ENCODE measurements at places on chromosomes 7 and 10. TPM values are rescaled to one million over a fixed set of nuclear protein-coding genes. Genes with fewer than 3 reads are reported as not detected.

- peaks cover 10% of the 10 kb centered on the region for H3K27me3 ChIP-seq
- H3K27ac ChIP-seq = no peak overlapping the region
- H3K4me3 ChIP-seq = no peak overlapping the region
Observed at GRCh38 chr7:4871930-4872675, 10.3 kb upstream of the PAPOLB start.

AOAH gene
- 12.3 TPM for total RNA-seq

RAPGEF5 gene
- 0.59 TPM for total RNA-seq

HTR7 gene
- not detected for total RNA-seq

- H3K27me3 ChIP-seq = no peaks in the 10 kb centered on the region
- no peak for DNase-seq
- H3K4me1 ChIP-seq = peaks cover 13% of the 10 kb centered on the region
- H3K27ac ChIP-seq = no peak overlapping the region
- H3K36me3 ChIP-seq = peaks cover 33% of the 10 kb centered on the region
Observed at GRCh38 chr10:89745903-89746302, 44.5 kb downstream of the KIF20B start.

- no peak for DNase-seq
- H3K4me1 ChIP-seq = no peaks in the 10 kb centered on the region
- no peak overlapping the region for H3K4me3 ChIP-seq
- no peak overlapping the region for H3K27ac ChIP-seq
Observed at GRCh38 chr10:59098831-59099452, 77.5 kb upstream of the PHYHIPL start.

NKX2-3 gene
- total RNA-seq = not detected

ABCB8 gene
- 56.9 TPM for total RNA-seq

GRCh38 chr7:120164-120991 is 72.0 kb upstream of the FAM20C start:
- H3K4me3 ChIP-seq = no peak overlapping the region
- H3K36me3 ChIP-seq = no peaks in the 10 kb centered on the region
- DNase-seq = no peak
- no peak overlapping the region for H3K27ac ChIP-seq
- no peaks in the 10 kb centered on the region for H3K4me1 ChIP-seq

- DNase-seq = no peak
- no peak overlapping the region for H3K4me3 ChIP-seq
- H3K27ac ChIP-seq = no peak overlapping the region
- peaks cover 15% of the 10 kb centered on the region for H3K27me3 ChIP-seq
Observed at GRCh38 chr7:30170476-30171205, 35.9 kb downstream of the MTURN start.

CXCL12 gene
- total RNA-seq = not detected

NOD1 gene
- total RNA-seq = 13.1 TPM

DNA sequence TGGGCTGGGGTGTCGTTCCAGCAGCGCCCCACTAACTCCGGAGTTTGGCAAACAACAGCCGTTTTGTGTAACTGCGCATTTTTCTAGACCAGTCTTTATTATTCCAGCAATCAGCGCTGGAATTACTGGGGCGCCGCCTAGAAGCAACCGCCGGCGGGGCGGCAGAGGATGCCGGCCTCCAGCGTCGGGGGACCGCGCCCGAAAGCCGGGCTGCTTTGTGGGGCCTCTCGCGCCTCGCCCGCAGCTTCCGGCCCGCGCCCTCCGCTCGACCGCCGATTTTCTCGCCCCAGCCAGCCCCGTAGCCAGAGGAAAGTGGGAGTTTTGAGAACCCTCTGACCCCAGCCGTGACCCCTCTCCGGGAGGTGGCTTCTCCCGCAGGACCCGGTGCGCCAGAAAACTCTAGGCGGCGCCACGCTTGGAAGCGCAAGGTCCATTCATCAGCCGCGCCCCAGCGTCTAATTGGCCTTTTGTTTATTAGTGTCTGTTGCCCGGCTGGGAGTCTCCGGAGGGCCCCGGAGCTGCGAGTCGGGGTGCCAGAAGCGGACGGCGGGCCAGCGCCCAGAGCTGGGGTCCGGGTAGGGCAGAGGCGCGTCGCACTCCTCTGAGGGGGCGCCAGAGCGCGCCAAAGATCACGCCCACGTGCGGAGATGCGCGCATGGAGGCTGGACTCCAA is 10.7 kb downstream of the EMX2 start:
- no peak for DNase-seq
- H3K27me3 ChIP-seq = peaks cover 70% of the 10 kb centered on the region
- H3K4me1 ChIP-seq = peaks cover 9% of the 10 kb centered on the region
- no peak overlapping the region for H3K4me3 ChIP-seq
- H3K36me3 ChIP-seq = peaks cover 2% of the 10 kb centered on the region

DNA sequence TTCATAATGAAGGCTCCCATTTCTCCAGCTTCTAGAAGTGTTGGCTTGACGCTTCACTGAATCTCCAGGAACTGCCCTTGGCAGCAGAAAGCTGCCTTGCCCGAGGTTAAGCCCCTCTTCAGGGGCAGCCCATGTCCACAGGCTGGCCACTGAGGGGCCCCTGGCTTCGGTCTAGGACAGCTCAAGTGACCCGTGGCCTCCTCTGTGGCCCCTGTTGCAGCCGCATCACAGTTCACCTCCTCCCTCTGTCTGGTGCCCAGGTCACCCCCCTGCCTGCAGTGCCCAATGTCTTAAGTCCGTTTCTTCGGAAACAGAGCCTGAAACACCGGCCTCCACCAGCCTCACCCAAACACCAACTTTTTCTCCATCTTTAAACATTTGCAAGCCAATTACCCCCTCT is 279.2 kb upstream of the MKI67 start:
- H3K4me3 ChIP-seq = no peak overlapping the region
- no peaks in the 10 kb centered on the region for H3K36me3 ChIP-seq
- H3K27me3 ChIP-seq = no peaks in the 10 kb centered on the region
- no peak for DNase-seq
- no peaks in the 10 kb centered on the region for H3K4me1 ChIP-seq
